RKO (cell line): ENCODE measurements at places on chromosomes 12 and 14.

GRCh38 chr12:50087995-50088394, 2.9 kb downstream of the SMARCD1 start:
- DNase-seq, result peak; percentile 72

DNA sequence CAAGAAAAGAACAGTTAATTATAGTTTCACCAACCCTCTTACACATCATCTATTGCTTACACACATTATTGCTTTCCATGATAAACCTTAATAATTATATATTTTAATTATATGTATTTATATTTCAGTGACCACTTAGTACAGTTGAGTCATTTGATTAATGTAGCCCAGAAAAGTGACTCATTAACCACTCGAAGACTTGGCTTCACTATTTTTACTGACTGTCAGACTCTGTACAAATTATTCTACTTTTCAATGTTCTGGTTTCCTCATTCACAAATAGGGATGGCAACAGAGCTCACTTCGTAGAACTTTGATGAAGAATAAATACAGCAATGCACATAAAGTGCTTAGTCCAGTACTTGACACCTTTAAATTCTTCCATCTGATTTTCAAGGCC, 98.3 kb downstream of the CFAP54 start:
- DNase-seq, result peak; percentile 19

DNA sequence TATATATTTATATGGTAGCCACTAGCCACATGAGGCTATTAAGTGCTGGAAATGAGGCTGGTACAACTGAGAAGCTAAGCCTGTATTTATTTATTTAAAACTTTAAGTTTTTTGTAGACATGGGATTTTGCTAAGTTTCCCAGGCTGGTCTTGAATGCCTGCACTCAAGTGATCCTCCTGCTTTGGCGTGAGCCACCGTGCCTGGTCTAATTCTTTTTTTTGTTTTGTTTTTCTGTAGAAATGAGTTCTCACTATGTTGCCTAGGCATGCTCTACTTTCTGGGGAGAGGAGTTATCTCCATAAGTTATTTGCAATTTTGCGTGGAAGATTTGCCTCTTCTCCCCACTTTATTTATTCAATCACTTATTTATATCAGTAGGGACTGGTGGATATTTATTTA, 4.8 kb upstream of the SNRNP35 start:
- DNase-seq, result no peak

DNA sequence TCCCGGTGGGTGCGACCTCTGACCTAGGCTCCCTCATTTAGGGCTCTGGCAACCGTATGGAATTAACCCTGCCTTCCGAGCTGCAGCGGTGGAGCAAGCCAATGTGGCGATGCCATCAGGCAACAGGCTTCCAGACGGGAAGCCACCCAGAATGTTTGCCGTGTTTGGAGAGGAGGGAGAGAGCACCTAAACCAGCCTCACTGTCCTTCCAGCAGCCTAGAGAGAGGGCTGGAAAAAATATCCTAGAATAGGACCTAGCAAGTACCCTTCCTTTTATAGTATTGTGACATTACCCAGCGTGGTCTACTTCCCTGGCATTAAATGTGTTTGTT, 287 bp upstream of the SLC2A13 start:
- peak; percentile 30 for DNase-seq

- no peak for DNase-seq
Observed at GRCh38 chr14:56310643-56311042, 192.4 kb downstream of the PELI2 start.

- no peak for DNase-seq
Observed at GRCh38 chr14:99263564-99264330, 8.2 kb downstream of the BCL11B start.

GRCh38 chr12:121227294-121227693, 17.4 kb downstream of the P2RX4 start:
- DNase-seq, result no peak

- no peak for DNase-seq
Observed at GRCh38 chr12:102990419-102990818, 32.9 kb downstream of the ASCL1 start.

GRCh38 chr14:72463291-72463866, 430.5 kb downstream of the DPF3 start:
- no peak for DNase-seq

- no peak for DNase-seq
Observed at GRCh38 chr12:122125452-122126341, 47.1 kb downstream of the MLXIP start.

- peak; percentile 31 for DNase-seq
Observed at GRCh38 chr14:56580221-56580711, 668 bp downstream of the TMEM260 start.

- DNase-seq, result no peak
Observed at GRCh38 chr14:52046376-52046917, 22.4 kb downstream of the NID2 start.

GRCh38 chr14:104116756-104117340, 21.5 kb upstream of the KIF26A start:
- peak; percentile 35 for DNase-seq

DNA sequence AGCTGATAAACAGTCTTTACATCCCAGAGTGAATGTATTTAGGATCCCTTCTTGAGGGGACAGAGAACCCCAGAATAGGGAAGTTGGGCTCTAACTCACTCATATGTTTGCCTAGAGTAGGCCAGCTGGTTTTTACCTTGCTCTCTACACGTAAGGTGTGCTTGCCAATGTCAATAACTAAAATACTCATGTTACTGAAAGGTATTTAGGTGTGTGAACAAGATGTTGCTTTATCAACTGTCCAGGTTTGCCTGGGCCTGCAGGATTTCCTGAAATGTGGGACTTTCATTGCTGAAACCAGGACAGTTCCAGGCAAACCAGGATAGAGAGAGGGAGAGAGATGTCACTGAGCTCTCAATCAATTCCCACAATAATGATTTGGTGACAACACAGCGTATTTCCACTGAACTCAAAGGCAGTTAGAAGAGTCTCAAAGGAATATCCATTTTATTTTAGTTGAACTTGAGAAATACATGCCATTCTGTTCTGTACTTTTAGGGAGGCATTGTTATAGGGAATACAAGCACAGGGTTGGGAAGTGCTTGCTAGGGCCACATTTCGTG, 171.7 kb downstream of the NRXN3 start:
- DNase-seq, result no peak

DNA sequence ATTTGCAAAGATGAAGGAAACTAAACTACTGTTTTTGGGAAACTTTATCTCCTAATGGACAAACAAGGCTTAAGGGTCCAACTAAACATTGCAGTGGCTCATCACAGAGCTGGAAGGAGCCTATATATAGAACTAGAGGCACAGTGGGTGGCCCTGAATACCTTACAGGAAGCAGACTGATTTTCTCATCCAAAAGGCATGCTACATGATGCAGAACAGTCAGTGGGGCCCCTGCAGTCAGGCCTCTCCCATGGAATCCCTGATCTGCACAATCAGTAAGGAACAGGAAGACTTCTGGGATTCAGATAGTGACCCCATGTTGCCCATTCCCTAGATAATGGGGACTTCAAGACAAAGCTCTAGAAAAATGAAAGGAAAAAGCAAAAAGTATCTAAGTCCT, 1.9 kb upstream of the LLPH start:
- DNase-seq, result peak; percentile 95

DNA sequence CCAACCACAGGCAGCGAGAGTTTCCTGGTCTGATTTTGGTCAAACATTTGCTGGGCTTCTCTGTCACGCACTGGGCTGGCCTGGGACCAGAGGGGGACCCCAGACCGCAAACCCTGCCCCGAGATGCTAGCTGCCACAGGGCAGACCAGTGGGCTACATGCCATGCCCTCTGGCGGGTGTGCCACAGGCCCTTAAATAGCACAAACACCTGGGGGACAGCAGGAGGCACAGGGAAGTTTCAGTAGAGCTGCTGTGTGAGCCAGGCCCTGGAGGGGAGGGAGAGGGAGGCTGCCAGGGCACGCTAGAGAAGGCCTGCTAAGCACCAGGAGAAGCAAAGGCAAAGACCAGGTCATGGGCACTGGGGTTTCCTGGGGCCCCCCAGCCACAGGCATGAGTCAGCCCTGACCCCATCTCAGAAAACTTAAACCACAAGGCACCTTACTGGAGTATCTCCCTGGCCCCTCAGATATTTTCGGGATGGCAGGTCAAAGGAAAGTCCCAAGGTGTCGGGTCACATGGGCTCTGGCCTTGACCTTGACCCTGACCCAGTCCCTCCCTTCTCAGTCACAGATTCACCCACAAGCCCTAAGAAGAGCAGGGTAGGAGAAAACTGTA, 29.2 kb downstream of the ITPK1 start:
- no peak for DNase-seq

GRCh38 chr12:89247541-89247942, 104.8 kb downstream of the DUSP6 start:
- no peak for DNase-seq

DNA sequence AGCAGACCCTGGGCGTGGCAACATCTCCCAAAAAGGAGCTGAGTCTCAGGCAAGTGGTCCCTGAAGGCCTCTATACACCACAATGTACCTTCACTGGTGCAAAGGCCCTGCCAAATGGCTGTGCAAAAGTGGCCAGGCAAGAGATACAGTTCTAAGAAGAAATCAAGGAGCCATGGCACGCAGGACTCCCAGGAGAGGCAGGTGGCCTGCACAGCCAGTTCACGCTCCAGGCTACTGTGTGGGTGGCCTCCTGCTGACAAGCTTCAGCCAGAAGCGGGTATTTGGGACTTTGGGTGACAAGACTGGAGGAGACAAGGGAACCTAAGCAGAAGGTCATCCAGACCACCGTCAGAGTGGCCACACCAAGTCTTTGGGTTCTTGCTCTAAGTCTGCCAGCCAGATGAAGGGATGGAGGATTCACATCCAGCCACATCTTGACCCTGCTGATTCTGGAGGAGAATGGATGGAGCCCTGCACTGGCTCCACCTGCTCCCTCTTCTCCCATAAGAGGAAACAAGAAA, 20.5 kb upstream of the ZFP36L1 start:
- no peak for DNase-seq

- DNase-seq, result no peak
Observed at GRCh38 chr12:68532204-68532886, 78.4 kb upstream of the RAP1B start.

- DNase-seq, result peak; percentile 37
Observed at GRCh38 chr12:54650409-54650808, 2.2 kb upstream of the DCD start.

DNA sequence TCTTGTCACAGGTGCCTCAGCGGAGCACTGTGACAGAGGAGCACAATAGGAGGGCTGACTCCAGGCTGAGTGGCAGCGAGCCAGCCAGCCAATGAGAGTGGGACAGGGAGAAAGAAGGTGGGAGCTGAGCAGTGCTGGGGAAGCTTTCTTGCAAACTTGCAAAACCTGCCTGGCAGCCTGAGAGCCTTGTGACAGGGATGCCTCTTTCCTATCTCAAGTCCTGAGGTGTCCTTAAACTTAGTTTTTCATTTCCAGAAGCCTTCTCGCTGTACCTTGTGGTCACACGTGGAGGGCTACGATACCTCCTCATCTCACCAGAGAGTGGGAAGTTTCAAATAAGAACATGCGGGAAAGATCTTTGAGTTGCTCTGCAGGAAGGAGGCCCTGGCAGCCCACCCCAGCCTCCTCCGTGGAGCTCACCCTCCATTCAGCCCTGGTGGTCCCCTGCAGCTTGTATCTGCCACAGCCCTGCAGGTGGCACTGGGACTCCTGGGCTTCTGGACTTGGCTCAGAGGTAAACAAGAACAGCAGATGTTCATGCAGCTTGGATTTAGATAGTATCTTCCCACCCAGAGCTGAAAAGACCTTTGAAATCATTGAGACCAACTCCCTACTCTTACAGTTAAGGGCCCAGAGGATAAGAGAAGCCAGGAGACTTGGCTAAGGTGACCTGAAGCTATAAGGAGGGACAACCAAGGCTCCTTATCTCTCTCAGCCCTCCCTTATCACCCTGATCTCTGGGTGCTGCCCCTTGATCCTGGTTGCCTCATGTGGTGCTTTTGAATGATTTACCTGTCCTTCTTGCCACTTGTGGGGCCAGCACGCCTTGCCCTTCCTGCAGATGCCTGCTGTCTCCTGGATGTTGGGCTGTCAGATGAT, 153.5 kb upstream of the MAX start:
- DNase-seq, result no peak

- no peak for DNase-seq
Observed at GRCh38 chr12:74689929-74690328, 152.3 kb downstream of the ATXN7L3B start.

DNA sequence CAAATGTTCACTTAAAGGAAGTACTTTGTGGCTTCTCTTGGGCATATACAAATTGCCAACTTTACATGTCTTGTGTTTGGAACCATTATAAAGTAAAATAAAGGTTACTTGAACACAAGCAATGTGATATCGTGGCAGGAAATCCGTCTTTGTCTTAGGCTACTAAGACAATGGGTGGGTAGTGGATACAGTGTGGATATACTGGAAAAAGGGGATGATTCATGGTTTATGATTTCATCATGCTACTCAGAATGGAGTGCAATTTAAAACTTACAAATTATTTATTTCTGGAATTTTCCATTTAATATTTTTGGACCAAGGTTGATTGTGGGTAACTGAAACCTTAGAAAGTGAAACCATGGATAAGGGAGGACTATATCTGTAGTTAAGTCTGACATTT, 48.4 kb downstream of the MYRFL start:
- no peak for DNase-seq

DNA sequence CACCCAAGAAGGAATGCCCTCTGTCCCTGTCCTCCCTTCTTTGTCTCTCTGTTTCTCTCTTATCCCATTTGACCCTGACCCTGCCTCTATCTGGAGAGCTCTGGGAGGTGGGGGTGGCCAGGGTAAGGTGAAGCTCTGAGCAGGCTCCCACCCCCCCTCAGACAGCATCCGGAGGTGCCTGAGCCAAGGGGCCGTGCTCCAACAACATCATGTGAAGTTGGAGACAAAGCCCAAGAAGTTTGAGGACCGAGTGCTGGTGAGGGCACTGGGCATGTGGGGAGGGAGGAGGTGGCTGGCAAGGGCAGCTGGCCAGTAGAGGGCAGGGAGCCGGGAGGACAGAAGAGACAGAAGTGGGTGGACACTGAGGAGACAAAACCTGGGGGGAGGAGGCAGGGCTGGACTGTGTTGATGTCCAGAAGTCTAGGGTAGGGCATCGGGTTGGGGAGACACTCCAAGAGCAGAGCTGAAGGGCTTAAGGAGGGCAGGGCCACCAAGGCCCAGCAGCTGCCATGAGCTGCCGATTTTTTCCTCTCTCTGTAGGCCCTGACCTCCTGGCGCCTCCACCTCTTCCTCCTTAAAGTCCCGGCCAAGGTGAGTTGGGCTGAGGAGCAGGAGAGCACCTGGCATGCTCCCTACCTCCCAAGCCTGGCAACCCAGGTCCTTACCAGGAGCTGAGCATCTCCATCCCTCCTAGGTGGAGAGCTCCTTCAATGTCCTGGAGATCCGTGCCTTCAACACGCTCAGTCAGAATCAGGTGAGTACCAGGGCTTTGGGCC, 1.9 kb downstream of the CARMIL3 start:
- no peak for DNase-seq
